ENCODE measurements at places on chromosomes 16 and 17. TPM values are rescaled to one million over a fixed set of nuclear protein-coding genes. Genes with fewer than 3 reads are reported as not detected.

Gene CA10
- not detected for total RNA-seq

Gene ITGA2B
- 0.60 TPM for total RNA-seq

Gene ATP5PD
- total RNA-seq: 415 TPM

Gene QRICH2
- total RNA-seq: 1.4 TPM

Gene TBX21
- not detected for total RNA-seq

Gene GH2
- total RNA-seq: not detected

Gene ZPBP2
- not detected for total RNA-seq

Gene ZP2
- not detected for total RNA-seq

Gene GPR139
- total RNA-seq: not detected

Gene RAB37
- total RNA-seq: 0.20 TPM

Gene NPIPA7
- 2.9 TPM for total RNA-seq

Gene CD300A
- 0.05 TPM for total RNA-seq

Gene CD79B
- not detected for total RNA-seq

Gene MLKL
- total RNA-seq: 11.8 TPM

Gene CCDC78
- total RNA-seq: 0.70 TPM

Gene DHRS7C
- total RNA-seq: not detected

Gene OTOP2
- not detected for total RNA-seq

Gene CPNE7
- total RNA-seq: 45.5 TPM

Gene CCL8
- not detected for total RNA-seq

Gene ABI3
- total RNA-seq: 0.17 TPM

Gene KRTAP4-1
- total RNA-seq: not detected

Gene KRT15
- total RNA-seq: 2.8 TPM

Gene GOSR1
- total RNA-seq: 83.4 TPM

Gene TEKT1
- not detected for total RNA-seq

Gene JPH3
- 0.35 TPM for total RNA-seq

Gene PDE6G
- total RNA-seq: not detected

Gene CDT1
- 7.6 TPM for total RNA-seq

Gene RNF227
- 1.0 TPM for total RNA-seq

Gene MAPT
- under 0.01 TPM for total RNA-seq

Gene CD300LB
- total RNA-seq: not detected

Gene TP53TG3F
- total RNA-seq: not detected

Gene PRCD
- total RNA-seq: 5.0 TPM

Gene PYDC1
- total RNA-seq: not detected

Gene RPH3AL
- 40.5 TPM for total RNA-seq

Gene MYH13
- not detected for total RNA-seq

Gene SLC16A11
- not detected for total RNA-seq

Gene UTS2R
- total RNA-seq: 0.10 TPM

Gene AATK
- 0.52 TPM for total RNA-seq

Gene ARL5C
- total RNA-seq: not detected

Gene RNF157
- total RNA-seq: 3.6 TPM

Gene TSPAN10
- total RNA-seq: 0.87 TPM

Gene GGT6
- total RNA-seq: 0.05 TPM

Gene PDPK1
- total RNA-seq: 32.9 TPM

Gene SERPINF2
- total RNA-seq: 0.87 TPM

Gene KRTAP9-8
- not detected for total RNA-seq

Gene AANAT
- 0.10 TPM for total RNA-seq

Gene GEMIN4
- total RNA-seq: 15.2 TPM

Gene EPX
- not detected for total RNA-seq

Gene SRCIN1
- total RNA-seq: 0.25 TPM

Gene MYLK3
- not detected for total RNA-seq

Gene CCL4
- not detected for total RNA-seq

Gene IL17C
- not detected for total RNA-seq

Gene C17orf78
- not detected for total RNA-seq

Gene RNF222
- not detected for total RNA-seq

Gene TP53TG3E
- not detected for total RNA-seq

All from renal cortical epithelial cell (primary cell).